ENCODE measurements at places on chromosomes 11 and 22.

- DNase-seq: no peak
Measured at GRCh38 chr11:45472716-45473317, 186.7 kb upstream of the SYT13 start.

DNA sequence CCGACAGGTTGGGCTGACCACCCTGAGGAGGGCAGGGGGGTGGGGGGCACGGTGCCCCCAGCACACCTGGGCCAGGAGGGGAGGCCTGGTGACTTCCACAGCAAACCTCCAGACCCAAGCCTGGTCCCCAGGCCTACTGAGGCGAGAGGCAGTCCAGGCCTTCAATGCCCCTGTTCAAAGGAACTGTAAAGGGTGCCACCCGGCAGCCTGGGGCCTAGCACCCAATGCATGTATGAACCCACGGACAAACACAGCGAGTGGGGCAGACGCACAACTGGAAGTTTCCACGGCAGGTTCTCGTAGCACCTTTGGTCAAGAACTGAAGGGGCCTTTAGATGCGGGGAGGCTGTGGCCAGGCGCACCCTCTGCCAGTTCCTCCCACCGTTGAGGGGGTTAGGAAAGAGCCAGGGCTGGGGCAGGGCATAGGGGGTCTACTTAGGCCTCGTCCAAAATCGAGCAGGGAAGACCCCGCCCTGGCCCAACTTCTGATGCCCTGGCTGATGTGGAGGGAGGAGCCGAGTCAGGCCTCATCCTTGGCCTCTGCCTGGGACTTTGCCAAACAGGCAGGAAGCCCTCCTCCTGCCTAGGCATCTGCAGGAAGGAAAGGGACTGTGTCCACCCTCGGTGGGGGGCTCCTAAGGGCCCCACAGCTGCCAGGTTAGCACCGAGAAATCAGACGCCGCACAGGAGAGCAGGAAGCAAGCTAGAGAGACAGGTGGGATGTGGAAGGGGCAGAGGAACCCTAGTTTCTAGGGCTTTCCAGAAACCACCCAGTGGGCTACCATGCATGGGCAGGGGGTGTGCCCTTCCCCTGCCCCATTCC lies 6.6 kb downstream of the CBX6 start:
- DNase-seq: no peak

- DNase-seq: no peak
Measured at GRCh38 chr22:21025763-21026755, 6.3 kb downstream of the SLC7A4 start.

DNA sequence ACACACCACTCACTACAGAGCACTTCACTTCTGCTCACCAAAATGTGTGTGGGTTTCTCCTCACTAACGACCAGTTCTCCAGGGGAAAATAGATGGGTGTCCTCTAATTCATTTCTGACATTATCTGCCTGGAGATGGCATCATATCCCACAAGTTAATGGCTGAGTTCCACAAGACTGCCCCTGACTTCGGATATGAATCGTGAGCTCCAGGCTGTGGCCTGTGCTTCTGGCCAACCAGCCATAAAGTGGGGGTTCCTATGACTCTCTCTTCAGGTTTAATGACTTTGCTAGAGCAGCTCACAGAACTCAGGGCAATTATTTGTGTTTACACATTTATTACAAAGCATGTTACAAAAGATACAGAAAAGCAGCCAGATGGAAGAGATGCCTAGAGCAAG lies 113.0 kb upstream of the SYT13 start:
- DNase-seq: no peak

DNA sequence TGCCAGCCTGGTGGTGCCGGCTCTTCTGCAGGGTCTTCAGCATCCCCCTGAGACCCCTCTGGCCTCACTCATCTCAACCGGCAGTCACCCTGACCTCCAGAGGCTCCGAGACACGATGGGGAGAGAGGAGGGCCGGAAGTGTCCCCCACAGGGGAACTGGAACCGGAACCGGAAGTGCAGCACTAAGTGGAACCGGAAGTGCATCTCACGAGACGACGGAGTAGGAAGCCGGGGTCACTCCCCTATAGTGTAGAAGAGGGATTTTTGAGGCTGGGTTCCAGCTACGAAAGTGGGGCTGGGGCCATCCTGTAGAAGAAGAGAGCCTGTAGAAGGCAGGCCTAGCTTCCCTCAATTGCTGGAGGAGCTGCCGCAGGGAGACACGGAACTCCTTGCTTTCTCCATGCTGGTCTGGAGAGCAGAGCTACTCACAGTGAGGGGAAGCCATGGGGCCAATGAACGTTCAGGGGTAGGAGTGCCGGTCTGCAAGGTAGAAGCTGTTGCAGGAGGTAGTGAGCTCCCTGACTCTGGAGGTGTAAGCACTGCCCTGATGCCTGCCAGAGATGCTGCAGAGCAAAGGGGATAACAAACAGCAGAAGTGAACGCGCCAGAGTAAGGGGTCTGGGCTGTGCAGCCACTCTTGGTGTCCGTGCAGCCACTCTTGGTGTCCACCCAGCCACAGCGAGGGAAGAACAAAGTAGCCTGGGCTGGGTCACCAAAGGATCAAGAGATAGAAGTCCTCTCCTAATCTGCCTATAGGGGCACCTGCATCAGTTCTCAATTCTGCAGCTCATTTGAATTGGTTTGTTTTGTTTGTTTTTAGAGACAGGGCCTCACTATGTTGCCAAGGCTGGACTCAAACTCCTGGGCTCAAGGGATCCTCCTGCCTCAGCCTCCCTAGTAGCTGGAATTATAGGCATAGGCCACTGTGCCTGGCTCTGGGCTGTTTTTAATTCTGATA lies 21.9 kb downstream of the SCUBE1 start:
- no peak for DNase-seq

GRCh38 chr11:57787920-57788702 lies 26.5 kb downstream of the CTNND1 start:
- no peak for DNase-seq

DNA sequence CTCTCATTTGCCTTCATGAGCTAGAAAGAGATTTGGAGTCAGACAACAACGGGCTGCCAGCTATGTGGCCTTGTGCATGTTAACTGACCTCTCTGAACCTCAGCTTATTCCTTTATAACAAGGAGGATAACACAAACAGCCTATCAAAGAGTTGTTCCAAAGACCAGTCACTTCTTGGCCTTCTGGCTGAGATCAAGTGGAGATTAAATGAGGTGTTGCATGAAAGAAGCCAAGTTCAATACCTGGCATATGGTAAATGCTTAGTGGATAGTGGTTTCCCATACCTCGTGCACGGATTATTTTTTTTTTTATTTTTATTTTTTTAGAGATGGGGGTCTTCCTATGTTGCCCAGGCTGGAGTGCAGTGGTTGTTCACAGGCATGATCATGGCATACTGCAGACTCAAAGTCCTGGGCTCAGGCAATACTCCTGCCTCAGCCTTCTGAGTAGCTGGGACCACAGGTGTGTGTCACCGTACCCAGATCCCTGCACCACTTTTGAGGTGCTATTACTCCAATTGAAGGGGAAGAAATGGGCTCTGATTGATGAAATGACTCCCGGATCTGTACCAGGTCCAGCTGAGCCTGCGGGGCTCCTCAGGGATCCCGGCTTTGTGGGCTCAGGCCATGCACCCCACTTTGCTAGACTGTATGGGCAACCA lies 4.9 kb downstream of the LGALS1 start:
- DNase-seq: no peak

DNA sequence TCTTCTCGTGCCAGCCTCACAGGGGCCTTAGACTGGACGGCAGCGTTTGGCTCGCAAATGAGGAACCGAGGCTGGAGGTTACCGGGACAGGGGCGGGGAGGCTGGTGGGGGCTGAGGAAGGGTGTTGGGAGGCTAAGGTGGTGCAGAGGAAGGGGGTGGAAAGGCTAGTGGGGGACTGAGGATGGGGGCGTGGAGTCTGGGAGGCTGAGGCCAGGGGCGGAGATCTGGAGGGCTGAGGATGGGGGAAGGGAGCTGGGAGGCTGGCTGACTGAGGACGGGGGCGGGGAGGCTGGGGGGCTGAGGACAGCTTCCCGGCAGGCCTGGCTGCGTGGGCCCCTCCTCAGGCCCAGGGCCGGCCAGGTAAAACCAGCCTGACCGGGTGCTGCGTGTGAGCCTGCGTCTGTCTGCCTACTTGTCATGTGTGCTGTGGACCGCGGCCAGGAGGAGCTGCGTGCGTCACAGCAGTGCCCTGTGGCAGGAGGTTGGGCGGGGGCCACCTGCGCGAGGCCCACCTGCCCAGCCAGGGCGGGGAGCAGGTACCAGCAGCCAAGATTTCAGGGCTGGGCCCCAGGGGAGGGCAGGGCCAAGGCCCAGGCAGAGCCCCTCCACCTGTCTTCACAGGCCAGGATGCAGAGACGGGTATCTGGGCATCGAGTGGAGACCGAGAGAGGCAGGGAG lies 9.4 kb upstream of the PIM3 start:
- no peak for DNase-seq

DNA sequence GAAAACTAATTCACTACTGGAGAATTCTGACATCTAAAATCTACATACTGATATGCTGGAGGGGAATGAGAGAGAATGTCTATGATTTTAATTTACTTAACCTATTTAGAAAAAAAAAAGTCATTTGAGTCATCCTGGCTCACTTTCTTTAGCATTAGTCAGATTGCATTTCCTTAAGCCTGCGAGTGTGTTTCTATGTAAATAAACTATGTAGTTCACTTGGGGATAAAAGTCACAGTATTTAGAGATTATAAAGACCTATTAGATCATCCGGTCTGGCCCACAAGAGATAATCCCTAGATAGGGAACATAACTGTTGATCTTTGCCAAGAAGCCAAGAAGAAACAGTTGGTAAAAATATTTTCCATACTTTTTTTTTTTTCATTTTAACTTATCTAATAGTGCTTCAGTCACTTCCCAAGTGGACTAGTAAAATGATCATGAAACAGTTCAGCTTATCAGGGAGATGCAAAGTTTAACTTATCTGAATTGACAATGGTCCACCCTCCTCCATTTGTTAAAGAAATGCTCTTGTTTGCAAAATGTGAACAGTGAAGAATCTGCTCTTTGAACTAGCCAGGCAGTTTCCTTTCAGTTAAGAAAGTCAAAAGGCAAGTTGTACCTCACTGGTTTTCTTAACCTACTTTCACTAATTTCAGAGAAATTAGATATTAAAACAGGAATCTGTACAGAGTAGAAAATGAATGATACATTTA lies 21.2 kb upstream of the BLID start:
- DNase-seq: no peak

DNA sequence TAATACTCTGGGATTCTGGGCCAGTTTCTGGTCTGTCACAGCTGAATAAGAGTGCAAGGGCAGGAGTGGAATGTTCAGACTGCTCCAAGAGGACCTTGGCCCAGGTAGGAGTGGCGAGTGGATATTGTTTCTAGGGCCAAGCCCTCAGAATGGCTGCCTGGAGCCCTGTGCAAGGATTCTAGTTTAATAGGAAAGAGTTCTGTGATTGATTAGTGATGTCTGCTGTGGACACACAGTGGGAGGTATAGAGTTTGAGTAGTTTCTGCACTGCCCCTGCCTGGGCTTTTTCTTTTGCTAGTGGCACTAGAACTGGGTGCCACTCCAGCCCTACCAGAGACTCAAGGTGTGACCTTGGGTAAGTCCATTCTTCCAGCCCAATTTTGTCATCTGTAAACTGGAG lies 9.7 kb upstream of the MPPED1 start:
- DNase-seq: no peak

- no peak for DNase-seq
Measured at GRCh38 chr22:31750365-31751284, 693 bp upstream of the PRR14L start.

- DNase-seq: no peak
Measured at GRCh38 chr11:4543561-4543960, 1.4 kb upstream of the OR52M1 start.
